Colonic mucosa (tissue), 4 donors: ENCODE measurements at places on chromosomes 6 and 20.

DNA sequence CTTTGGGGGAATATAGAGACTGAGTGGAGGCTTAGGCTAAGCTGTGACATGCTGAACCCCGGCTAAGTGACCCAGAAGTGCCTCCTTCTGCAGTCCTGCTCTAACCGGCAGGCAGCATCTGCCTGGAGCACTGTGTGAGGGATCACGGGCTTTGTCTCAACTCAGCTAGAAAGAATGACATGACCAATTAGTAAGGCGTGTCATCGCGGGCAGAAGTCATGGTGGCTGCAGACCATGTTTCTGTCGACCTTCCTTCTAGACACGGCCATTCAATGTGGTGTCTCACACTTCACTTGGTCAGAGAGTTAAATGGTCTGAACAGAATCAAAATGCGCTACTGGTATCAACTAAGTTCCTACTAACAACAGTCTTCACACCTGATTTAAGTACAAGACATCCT is 35.0 kb downstream of the HUS1B start:
- no peaks in the 10 kb centered on the region for H3K36me3 ChIP-seq
- H3K4me3 ChIP-seq, result no peak overlapping the region
- H3K27me3 ChIP-seq, result no peaks in the 10 kb centered on the region
- no peaks in the 10 kb centered on the region for H3K4me1 ChIP-seq
- no peak for DNase-seq

- H3K27ac ChIP-seq, result peak overlapping the region; percentile 46
- peaks cover 5% of the 10 kb centered on the region for H3K4me1 ChIP-seq
- DNase-seq, result no peak
- peak overlapping the region; percentile 59 for H3K4me3 ChIP-seq
Observed at GRCh38 chr6:4778086-4778485, 1.9 kb downstream of the CDYL start.

DNA sequence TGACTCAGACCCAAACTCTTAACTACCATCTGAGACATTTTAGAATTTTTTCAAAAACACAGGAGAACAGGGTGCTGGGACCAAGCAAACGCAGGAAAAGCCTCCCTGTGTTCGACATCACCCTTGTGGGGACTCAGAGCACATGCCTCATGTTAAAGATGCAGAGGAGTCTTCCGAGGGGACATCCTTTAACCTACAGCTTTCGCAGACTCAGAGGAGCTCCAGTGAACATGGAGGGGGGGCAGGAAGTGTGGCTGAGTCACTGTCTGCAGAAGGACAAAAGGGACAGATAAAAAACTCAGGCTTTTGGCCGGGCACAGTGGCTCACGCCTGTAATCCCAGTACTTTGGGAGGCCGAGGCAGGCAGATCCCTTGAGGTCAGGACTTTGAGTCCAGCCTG is 15.1 kb downstream of the BMP7 start:
- DNase-seq, result no peak
- H3K27me3 ChIP-seq, result no peaks in the 10 kb centered on the region
- no peaks in the 10 kb centered on the region for H3K36me3 ChIP-seq
- H3K4me1 ChIP-seq, result no peaks in the 10 kb centered on the region
- H3K4me3 ChIP-seq, result no peak overlapping the region

DNA sequence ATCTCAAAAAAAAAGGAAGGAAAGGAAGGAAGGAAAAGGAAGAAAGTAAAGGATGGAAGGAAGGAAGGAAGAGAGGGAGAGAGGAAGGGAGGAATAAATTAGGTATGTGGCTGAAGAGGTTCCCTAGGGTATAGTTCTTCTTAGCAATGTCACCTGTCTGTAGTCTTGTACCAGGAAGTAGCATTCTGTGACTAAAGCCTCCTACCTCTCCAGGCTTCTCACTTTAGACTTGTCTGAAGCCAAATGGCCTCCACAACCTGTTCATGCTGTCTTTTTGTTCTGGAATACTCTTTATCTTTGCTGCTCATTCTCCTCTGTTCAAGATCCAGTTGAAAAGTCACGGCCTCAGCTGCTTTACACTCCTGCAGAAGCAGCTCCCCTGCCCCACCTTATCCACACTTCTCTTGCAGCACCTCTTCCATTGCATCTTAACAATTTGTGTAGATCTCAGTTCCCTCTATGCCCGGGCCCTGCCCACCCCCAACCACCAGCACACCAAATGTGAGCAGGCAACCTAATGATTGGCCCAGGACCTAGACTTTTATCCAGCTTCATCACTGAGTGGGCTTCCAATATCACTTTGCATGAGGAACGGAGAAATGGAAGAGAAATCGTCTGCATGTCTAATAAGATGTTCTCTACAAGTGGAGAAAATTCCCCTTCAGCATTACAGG is 19.1 kb downstream of the GCNT2 start:
- H3K4me1 ChIP-seq, result no peaks in the 10 kb centered on the region
- no peaks in the 10 kb centered on the region for H3K27me3 ChIP-seq
- H3K36me3 ChIP-seq, result no peaks in the 10 kb centered on the region
- no peak overlapping the region for H3K4me3 ChIP-seq

- H3K27me3 ChIP-seq, result no peaks in the 10 kb centered on the region
- no peak for DNase-seq
- H3K27ac ChIP-seq, result no peak overlapping the region
- no peaks in the 10 kb centered on the region for H3K36me3 ChIP-seq
- no peak overlapping the region for H3K4me3 ChIP-seq
Observed at GRCh38 chr6:140320081-140321080, 945.9 kb upstream of the CITED2 start.

DNA sequence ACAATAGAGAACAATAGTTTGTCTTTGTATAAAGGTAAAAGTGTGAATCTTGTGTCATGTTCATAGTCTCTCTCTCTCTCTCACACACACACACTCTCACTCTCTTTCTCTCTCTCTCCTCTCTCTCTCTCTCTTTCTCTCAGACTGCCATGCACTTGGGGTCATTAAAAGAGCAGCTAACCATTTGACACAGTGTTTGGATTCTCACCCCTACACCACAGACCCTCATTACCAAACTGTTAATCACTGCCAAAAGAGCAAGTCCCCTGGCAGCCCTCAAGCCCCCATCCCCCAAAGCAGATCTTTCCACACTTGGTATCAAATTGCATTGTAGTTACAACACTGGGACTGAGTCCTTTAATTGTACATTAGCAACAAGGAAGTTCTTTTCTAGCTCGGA is 305.8 kb upstream of the RSPO3 start:
- H3K36me3 ChIP-seq, result no peaks in the 10 kb centered on the region
- H3K27me3 ChIP-seq, result no peaks in the 10 kb centered on the region
- H3K4me1 ChIP-seq, result no peaks in the 10 kb centered on the region

GRCh38 chr6:54361188-54361587 is 52.9 kb downstream of the TINAG start:
- no peak overlapping the region for H3K27ac ChIP-seq
- H3K36me3 ChIP-seq, result no peaks in the 10 kb centered on the region
- no peaks in the 10 kb centered on the region for H3K4me1 ChIP-seq
- no peaks in the 10 kb centered on the region for H3K27me3 ChIP-seq
- DNase-seq, result no peak
- H3K4me3 ChIP-seq, result no peak overlapping the region

- no peak overlapping the region for H3K27ac ChIP-seq
- H3K4me3 ChIP-seq, result no peak overlapping the region
- no peak for DNase-seq
- H3K27me3 ChIP-seq, result no peaks in the 10 kb centered on the region
- no peaks in the 10 kb centered on the region for H3K4me1 ChIP-seq
Observed at GRCh38 chr20:16095226-16095625, 478.0 kb downstream of the KIF16B start.
